ENCODE measurements at places on chromosomes 12 and 14.

DNA sequence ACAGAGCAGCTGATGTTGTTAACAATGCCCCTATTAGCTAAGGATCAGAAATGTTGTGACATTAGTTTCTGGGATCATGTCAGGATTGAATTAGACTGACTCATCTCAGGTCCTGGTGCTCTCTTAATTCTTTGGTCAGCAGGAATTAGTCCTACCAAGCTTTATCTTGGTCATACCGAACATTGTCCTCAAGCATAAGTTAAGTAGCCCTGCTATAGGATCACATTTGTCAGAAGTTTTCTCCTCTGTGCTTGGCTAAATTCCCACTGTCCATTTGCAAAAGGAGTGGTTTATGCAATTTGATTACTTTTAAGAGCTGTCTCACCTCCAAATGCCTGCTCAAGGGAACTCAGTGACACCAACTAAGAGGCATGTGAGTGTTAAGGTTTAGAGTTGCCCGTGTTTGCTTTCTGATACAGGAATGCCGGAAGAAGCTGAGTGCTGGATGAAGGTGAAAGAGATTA, 48.4 kb upstream of the IFNG-AS1 start:
- DNase-seq = no peak

GRCh38 chr14:74619672-74620131, 7.7 kb upstream of the LTBP2 start:
- no peak for DNase-seq

- DNase-seq = no peak
Observed at GRCh38 chr12:5861416-5861815, 83.6 kb downstream of the ANO2 start.

DNA sequence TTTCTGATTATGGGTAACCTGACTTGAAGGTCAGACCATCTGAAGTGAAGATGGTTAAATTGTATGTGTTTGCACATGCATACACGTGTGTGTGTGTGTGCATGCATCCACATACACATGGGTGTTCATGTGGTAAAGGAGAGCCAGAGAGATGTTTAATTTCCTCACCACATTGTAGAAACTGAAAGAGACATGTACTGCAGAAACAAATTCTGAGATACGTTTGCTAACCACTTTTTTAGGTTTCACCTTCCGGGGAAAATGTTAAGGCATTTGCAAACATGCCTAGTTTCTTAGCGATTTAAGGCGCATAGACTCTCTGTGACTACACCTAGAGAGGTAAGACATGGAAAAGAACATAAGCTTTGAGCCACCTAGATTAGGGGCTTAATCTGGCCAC, 362.9 kb downstream of the RAD51B start:
- DNase-seq = no peak

DNA sequence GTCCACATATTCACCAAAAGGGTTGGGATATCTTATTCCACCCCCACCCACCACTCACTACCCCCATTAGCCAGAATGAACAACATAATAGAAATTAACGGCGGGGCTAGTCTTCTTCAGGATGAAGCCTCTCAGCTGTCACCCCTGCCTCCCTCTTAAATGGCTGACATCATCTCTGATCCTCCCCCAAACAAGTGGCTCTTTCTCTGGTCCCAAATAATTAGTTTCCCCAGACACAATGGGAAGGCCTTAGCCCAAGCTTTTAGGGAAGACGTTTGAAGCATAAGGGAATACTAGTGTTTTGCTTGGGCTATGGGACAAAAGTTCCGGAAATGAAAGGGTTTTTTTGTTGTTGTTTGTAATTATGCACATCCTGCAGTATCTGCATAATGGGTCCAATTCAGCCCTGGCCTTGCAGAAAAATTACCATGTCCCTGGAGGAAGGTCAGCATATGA, 13.8 kb downstream of the STON2 start:
- DNase-seq = no peak

GRCh38 chr12:62370189-62370588, 96.4 kb upstream of the MON2 start:
- DNase-seq = no peak

DNA sequence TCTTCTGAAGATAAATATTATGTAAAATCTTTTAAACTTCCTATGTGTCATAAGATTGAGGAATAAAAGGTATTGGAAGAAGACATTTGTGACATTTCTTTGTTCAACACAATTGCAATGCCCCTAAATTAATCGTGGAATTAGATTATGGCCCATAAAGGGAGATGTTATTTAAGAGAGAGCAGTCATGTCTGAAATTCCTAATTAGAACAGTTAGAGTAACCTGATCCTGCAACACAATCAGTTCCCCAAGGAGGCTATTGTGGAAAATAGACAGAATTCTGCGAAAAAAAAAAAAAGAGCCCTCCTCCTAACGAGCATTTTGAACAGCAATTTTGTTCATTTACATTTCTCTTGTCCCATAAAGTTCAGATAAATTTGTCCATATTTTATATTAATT, 339.5 kb downstream of the PAWR start:
- DNase-seq = peak; percentile 18

DNA sequence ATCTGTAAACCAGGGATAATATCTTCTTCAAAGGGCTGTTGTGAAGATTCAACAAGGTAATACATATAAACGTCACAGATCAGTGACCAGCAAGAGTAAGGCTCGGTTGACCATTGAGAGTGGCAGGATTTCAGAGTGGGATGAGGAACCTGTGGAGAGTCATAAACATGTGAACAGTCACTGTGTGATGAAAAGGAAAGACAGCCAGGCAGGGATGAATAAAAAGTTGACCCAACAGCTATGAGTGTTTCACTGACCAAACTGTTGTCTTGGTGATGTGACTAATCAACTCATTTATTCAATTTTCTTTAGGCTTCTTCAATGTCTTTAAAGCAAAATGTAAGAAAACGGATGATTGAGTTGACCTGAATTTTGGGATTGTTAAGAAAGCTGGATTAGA, 8.6 kb upstream of the FRMD6 start:
- DNase-seq = no peak

- DNase-seq = no peak
Observed at GRCh38 chr12:18071336-18071735, 18.7 kb downstream of the RERGL start.

GRCh38 chr12:30859226-30859625, 67.3 kb upstream of the TSPAN11 start:
- DNase-seq = no peak

DNA sequence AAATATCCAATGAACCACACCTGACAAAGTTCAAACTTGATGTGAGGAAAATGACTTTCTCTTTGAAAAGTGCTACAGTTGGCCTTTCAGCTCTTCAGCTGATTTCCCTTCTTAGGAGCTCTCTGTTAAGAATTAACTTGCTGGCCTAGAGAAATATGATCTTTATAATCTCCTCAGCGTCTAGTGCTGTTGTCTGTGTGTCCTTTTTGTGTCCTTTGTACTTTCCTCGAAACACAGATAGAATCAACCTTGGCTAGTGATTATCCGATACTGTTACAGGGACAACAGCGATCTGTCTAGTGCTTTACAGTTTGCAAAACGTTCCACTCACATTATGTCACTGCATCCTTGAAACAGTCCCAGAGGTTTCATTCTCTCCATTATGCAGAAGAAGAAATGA, 162.8 kb upstream of the RMST start:
- DNase-seq = no peak

- DNase-seq = no peak
Observed at GRCh38 chr14:64737391-64738280, 33.4 kb downstream of the PLEKHG3 start.

GRCh38 chr14:59293935-59294661, 105.6 kb downstream of the DAAM1 start:
- no peak for DNase-seq

DNA sequence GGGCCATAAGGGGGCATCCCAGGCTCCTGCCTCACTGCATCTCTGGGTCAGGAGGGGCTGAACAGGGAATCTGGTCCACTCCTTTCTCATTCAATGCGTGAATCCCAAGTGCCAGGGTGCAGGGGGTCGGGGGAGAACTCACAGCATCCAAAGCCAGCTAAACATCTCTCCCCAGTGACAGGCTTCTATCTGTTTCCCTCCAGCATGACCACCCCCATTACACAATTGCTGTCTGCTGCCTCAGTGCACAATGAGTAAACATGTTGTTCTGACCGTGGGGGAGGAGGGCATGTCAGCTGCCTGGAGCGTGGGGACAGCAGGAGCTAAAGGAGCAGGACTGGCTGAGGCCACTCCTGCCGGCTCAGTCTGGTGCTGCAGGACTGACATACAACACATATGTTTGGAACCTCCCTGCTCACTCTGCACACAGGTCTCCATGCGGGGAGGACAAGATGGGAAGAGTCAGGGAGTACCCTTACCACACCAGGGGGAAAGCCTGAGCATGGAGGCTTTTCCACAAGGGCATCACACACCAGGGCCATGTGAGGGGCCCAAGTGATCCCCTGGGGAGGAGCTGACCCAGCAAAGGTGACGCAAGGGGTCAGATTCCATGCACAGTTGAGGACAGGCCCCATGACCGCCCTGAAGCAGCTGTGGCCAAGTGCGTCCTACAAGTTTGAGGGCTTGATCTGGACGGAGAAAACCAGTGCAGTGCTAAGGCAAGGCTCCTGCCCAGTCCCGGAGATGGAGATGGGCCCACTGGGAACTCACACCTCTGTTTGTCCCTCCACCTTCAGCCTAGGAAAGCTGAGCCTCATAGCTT, 1.4 kb downstream of the TNS2 start:
- peak; percentile 28 for DNase-seq

DNA sequence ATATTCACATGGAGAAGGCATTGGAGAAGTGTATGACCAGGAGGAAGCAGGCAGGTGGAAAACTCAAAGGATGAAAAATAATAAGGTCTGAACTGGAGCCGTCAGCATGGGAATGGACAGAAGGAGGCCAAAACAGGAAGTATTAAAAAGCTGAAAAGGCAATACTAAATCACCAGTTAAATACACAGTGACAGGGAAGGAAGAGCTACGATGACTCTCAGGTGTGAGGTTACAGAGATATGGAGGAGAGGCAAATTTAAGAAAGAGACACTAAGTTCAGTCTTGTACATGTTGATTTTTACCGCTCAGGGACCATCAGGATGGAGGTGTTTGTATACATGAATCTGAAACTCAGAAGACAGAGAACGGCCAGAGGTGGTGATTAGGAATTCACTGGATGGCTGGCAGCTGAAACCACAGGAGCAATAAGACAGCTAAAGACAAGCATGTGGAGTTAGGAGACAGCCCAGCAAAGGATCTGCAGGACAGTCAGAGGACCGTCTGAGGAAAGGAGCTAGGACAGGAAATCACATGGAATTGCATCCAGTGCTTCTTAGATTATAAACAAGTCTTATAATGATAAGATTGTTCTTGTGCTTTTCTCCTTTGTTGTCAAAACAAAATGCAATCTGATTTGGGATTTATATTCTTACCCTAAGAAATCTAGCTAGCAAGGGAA, 33.9 kb upstream of the CDKN3 start:
- DNase-seq = no peak

- no peak for DNase-seq
Observed at GRCh38 chr12:11652351-11653040, 3.0 kb downstream of the ETV6 start.

DNA sequence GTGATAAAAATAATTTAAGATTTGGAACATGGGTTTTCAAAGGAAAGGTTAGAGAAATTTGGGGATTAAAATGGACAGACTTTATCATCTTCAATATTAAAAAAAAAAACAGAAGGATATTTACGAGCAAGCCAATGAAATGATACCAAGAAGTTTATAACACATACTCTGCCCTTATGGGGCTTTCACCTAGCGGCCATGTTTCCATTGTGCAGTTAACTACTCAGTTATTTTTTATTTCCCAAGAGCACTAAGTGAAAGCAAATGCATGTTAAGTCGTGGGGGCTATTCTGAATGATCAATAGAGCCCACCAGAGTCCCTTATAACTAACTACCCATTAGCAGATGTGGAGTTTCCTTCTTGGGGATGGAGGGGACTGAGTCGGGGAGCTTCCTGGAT, 53.9 kb downstream of the ETV6 start:
- no peak for DNase-seq

DNA sequence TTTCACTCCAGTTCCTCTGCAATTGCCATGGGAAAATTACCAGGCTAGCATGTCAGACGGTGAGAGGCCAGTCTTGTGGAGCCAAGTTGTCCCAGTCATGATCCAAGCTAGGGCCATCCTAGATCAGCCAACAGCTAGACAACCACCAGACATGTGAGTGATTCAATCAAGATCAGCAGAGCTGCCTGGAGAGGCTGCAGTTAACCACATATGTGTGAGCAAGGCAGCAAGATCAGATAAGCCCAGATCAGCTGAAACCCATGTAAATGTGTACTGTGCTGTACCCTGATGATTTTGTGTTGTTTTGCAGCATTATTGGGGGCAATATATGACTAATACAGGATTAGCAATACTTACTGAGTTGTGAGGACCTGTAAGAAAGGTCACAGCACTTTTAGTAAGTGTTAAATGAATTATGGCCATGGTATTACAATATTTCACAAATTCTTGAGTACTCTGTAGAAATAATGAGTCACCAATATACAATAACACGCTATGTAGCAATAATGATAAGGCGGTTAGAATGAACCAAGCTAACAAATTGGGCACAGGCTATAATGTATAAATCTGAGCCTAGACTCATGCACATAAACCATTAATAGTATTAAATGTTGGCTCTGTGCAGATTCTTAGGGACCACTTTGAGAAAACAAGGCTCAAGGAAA, 91.4 kb downstream of the SUDS3 start:
- DNase-seq = no peak

GRCh38 chr12:90959032-90959431, 4.1 kb upstream of the CCER1 start:
- DNase-seq = no peak

DNA sequence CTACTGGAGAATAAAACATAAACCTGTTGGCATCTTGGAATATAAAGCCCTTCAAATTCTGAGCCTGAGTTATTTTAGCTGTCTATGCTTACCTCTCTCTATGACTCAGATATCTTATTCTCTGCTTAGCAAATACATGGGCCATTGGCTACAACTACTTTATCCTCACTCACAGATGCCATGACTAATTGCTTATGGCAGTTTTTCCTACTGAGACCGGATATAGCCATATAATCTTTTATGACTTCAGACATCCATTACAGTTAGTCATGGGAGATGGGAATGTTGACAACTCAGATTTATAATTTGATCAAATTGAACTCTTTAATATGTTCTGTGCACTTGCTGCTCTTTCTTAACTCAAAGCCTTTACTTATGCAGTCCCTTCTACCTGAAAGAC, 502.4 kb upstream of the ATP2B1 start:
- no peak for DNase-seq

- peak; percentile 72 for DNase-seq
Observed at GRCh38 chr12:124523071-124523470, 44.3 kb downstream of the NCOR2 start.

GRCh38 chr12:103712216-103712615, 125.1 kb downstream of the STAB2 start:
- DNase-seq = no peak

GRCh38 chr12:88895634-88896033, 315.4 kb upstream of the KITLG start:
- no peak for DNase-seq

- no peak for DNase-seq
Observed at GRCh38 chr12:69007101-69007854, 74.3 kb upstream of the CPM start.

DNA sequence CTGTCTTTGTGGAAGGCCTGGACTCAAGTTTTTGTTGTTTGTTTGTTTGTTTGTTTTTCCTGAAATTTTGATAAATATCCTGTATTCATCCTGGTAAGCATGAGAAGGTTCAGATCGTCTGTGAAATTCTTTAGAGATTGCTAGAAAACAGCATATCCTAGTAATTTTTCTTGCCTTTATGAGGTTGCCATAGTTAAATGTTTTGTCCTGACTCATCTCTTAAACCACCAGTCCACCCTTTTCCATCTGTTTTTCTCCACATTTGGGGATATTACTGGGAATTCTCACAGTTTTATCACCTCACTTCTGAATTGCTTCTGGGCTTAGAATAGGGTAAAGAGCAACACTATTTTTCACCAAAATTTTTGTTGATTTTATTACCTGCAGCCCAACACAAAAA, 248.3 kb downstream of the FBXL14 start:
- no peak for DNase-seq
